ENCODE measurements at places on chromosomes 1 and 21. TPM values are rescaled to one million over a fixed set of nuclear protein-coding genes. Genes with fewer than 3 reads are reported as not detected.

CLEC20A gene
- polyA plus RNA-seq = not detected

RXFP4 gene
- not detected for polyA plus RNA-seq

OR2T35 gene
- not detected for polyA plus RNA-seq

IL19 gene
- polyA plus RNA-seq = not detected

LIPI gene
- 0.19 TPM for polyA plus RNA-seq

GFI1 gene
- polyA plus RNA-seq = 0.20 TPM

APCS gene
- polyA plus RNA-seq = not detected

MX1 gene
- 2.4 TPM for polyA plus RNA-seq

Measured in forelimb muscle (tissue), 1 donor.